ENCODE measurements at places on chromosomes 6 and 20. TPM values are rescaled to one million over a fixed set of nuclear protein-coding genes. Genes with fewer than 3 reads are reported as not detected.

DDX43 gene
- not detected for total RNA-seq

ECT2L gene
- total RNA-seq, result not detected

GSTA3 gene
- total RNA-seq, result not detected

PPP1R3G gene
- 2.2 TPM for total RNA-seq

ADGB gene
- total RNA-seq, result not detected

ROMO1 gene
- 370 TPM for total RNA-seq

MCM3 gene
- 72.2 TPM for total RNA-seq

GMPR gene
- 6.5 TPM for total RNA-seq

OR2B6 gene
- total RNA-seq, result 0.15 TPM

BTNL2 gene
- total RNA-seq, result not detected

FYN gene
- 8.8 TPM for total RNA-seq

TRAM2 gene
- 33.7 TPM for total RNA-seq

SIRPB1 gene
- total RNA-seq, result 0.43 TPM

ZNF341 gene
- total RNA-seq, result 3.7 TPM

KCNQ5 gene
- 1.5 TPM for total RNA-seq

CRISP2 gene
- total RNA-seq, result not detected

TSBP1 gene
- total RNA-seq, result not detected

NR2E1 gene
- total RNA-seq, result not detected

IL17A gene
- not detected for total RNA-seq

TGM2 gene
- 542 TPM for total RNA-seq

TP53TG5 gene
- total RNA-seq, result not detected

POPDC3 gene
- 21.9 TPM for total RNA-seq

SEMG1 gene
- not detected for total RNA-seq

ADGRB3 gene
- not detected for total RNA-seq

UBE2V1 gene
- total RNA-seq, result 102 TPM

RXRB gene
- total RNA-seq, result 18.4 TPM

LAMA2 gene
- 0.47 TPM for total RNA-seq

NOTCH4 gene
- total RNA-seq, result 0.76 TPM

AGER gene
- total RNA-seq, result 1.2 TPM

GPLD1 gene
- 1.1 TPM for total RNA-seq

TGM3 gene
- 0.08 TPM for total RNA-seq

RAB32 gene
- total RNA-seq, result 46.2 TPM

C6orf141 gene
- total RNA-seq, result 10.1 TPM

FOXC1 gene
- total RNA-seq, result 6.8 TPM

SCRT2 gene
- not detected for total RNA-seq

C6orf118 gene
- total RNA-seq, result 0.13 TPM

PAX1 gene
- not detected for total RNA-seq

PTPRT gene
- total RNA-seq, result not detected

METTL24 gene
- not detected for total RNA-seq

WFDC10B gene
- total RNA-seq, result not detected

CAGE1 gene
- not detected for total RNA-seq
